Stimulated activated CD4-positive, alpha-beta T cell treated with anti-CD3 and anti-CD28 coated beads, Interleukin-4, amount 100 ng/mL, for 48 hours (primary cell): ENCODE measurements at places on chromosomes 3 and 15.

GRCh38 chr3:127588806-127589577, 1.5 kb downstream of the TPRA1 start:
- no peak for DNase-seq

DNA sequence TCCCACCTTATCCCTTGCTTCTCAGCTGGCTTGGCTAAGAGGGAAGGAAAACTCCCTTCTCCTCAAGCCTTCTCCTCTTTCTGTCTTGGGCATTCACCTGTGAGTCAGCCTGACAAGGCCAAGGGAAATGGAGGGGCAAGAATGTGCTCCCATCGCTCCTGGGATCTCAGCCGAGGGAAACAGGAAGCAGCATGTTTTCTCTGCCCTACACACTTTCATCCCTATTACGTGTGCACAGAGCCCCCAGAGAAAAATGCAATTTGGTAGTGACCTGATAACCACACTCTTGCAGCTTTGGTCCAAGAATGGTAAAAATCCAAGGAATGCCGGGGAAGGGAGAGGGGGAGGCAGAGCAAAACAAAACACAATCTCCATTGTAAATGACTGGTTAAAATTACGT, 32.9 kb upstream of the MTMR10 start:
- DNase-seq, result no peak

DNA sequence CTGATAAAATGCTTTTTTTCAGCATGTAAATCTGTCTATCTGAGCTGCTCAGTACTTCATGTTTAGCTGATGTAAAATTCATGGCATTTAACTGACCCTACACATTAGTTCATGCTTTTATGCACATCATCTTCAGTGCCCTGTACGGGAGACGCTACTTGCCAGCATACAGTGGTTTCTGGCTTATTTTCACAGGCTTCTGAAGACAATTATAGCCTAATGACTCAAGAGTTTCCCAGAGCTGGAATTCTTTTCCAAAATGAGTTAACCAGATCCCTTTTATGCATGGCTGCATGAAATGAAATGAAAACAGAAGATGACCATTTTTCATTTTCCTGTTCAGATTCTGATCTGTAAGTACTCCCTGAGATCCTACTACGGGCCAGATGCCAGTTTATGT, 1061.5 kb downstream of the ROBO2 start:
- no peak for DNase-seq

DNA sequence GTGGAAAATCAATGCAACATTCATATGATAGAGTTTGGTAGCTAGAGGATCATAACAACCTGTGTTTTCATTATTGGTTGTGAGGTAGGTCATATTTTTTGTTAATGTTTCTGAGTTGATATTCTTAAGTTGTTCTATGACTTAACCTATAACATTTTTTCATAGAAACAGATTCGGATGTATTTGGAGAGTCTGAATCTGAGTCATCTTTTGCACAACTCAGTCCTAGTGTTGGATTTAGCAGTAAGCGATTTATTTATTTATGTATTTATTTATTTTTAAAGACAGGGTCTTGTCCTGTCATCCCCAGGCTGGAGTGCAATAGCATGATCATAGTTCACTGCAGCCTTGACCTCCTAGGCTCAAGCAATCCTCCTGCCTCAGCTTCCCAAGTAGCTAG, 292.8 kb upstream of the ZNF717 start:
- DNase-seq, result no peak

GRCh38 chr3:16888356-16888755, 3.6 kb downstream of the PLCL2 start:
- DNase-seq, result no peak

DNA sequence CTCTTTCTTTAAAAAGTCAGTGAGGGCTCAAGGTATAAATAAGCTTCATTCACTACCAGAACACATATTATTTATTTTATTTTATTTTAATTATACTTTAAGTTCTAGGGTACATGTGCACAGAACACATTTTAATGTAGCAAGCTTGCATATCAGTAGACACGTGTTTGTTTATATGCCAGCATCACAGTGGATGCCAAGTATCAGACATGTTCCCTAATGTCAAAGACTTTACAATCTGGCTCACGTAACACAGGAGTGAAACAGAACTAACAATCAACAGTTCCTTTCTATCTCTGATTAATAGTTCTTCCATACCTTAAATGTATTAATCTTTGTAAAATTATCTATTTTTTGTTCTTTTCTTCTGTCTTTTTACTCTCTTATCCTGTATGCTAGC, 23.3 kb upstream of the ENTPD3 start:
- DNase-seq, result no peak

DNA sequence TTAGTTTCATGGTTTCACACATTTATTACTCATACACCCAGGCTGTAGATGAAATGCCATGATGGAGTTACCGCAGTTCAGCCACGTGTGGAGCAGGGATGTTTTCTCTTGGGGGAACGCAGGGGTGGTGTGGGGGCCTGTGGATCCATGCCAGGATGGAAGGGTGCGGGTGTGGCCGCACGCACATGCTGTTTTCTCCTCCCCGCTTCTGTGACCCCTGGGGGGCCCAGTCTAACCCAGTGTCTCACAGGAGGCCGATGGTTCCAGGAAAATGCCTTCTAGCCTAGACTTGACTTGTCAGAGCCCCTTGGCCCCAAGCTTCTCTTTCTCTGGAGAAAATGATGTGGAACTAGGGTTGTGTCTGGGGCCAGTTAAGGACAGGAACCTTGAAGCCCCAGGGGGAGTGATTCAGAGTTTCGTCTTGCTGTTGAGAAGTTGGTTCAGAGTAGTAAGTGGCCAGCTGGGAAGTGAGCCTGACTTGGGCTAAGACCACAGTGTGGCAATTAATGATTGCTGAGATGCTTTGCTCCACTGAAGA, 240.4 kb upstream of the BHLHE40 start:
- no peak for DNase-seq

DNA sequence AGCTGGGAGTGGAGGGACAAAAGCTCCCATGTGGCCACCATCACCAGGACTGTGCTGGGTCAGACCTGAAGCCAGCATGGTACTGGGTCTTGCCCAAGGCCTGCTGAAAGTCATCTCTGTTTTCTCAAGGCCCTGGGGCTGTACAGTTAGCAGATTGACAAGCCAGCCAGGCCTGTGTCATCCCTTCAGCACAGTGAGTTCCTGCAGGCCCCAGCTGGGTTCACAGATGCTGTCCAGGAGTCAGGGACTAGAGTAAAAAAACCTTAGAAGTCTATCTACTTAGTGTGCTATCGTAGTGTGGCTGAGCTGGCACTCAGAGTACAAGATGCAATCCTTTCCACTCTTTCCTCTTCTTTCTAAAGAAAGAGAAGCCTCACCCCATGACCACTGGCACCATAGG, 246.0 kb upstream of the NAALADL2 start:
- DNase-seq, result no peak

GRCh38 chr3:159919873-159920272, 68.8 kb upstream of the IL12A start:
- no peak for DNase-seq

- DNase-seq, result no peak
These were observed 8.5 kb downstream of the HTR3D start for GRCh38 chr3:184040010-184040409.

GRCh38 chr3:150132101-150132749, 161.5 kb upstream of the PFN2 start:
- no peak for DNase-seq

DNA sequence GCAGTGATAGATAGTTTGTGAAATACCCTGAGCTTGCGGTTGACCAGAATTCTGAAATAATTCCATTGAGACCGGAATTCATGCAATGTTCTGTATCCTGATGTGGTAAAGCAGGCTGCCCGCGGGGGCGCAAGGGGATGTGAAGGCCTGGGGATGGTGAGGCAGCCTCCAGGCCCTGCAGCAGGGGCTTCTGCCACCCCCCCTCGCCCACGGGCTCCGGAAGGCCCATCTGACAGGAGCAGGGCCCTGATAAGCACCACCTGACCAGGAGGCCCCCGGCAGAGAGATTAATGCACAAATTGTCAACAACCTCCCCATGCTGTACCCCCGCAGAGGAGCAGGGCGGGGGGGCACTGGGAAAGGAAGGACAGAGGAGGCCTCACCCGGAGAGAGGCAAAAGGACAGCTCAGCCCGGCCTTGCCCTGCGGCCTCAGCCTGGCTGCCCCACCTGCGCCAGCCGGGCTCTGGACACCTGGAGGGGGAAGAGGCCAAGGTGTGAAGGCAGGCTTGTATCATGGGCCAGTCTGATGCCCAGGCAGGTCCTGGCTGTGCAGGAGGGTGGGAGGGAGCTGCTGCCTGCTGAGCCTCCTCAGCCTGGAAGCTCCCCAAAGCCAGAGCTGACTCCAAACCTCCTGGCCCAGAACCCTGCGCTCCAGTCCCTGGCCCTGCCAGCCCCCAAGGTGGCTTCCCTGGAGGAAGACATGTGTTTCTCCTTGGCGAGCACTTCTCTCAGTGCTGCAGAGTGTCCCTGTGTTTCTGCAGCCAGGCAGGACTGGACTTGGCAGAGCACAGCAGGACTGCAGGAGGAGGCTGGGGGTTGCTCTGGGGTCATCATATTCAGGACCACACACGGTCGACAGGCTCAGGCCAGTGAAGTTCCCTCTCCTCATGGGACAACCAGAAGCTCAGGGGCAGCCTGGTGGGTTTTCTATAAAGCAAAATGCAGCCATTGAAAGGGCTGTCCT, 46.5 kb downstream of the RPN1 start:
- DNase-seq, result no peak

- no peak for DNase-seq
These were observed 296.0 kb upstream of the COL8A1 start for GRCh38 chr3:99342383-99342782.

- DNase-seq, result no peak
These were observed 508.6 kb downstream of the FHIT start for GRCh38 chr3:60742606-60743145.

GRCh38 chr3:10508235-10508618, 2.8 kb upstream of the ATP2B2 start:
- DNase-seq, result no peak

GRCh38 chr3:26345613-26346012, 277.0 kb upstream of the LRRC3B start:
- DNase-seq, result no peak

DNA sequence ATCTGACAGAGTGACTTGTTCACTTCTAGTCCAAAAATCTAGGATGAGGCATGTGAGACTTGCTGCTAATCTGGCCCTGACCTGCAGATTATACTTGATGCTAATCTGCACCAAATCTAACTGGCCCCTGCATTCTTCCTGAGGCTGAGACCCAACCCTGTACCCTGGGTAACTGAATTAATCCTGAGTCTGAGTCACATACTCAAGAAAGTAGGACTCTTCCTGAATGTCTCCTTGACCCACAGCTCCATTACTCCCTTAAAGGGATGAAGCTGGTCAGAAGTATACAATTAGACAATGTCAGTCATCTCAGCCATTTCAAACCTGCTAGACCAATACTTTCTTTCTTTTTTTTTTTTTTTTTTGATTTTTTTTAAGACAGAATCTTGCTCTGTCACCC, 25.5 kb downstream of the PTPN9 start:
- DNase-seq, result no peak

DNA sequence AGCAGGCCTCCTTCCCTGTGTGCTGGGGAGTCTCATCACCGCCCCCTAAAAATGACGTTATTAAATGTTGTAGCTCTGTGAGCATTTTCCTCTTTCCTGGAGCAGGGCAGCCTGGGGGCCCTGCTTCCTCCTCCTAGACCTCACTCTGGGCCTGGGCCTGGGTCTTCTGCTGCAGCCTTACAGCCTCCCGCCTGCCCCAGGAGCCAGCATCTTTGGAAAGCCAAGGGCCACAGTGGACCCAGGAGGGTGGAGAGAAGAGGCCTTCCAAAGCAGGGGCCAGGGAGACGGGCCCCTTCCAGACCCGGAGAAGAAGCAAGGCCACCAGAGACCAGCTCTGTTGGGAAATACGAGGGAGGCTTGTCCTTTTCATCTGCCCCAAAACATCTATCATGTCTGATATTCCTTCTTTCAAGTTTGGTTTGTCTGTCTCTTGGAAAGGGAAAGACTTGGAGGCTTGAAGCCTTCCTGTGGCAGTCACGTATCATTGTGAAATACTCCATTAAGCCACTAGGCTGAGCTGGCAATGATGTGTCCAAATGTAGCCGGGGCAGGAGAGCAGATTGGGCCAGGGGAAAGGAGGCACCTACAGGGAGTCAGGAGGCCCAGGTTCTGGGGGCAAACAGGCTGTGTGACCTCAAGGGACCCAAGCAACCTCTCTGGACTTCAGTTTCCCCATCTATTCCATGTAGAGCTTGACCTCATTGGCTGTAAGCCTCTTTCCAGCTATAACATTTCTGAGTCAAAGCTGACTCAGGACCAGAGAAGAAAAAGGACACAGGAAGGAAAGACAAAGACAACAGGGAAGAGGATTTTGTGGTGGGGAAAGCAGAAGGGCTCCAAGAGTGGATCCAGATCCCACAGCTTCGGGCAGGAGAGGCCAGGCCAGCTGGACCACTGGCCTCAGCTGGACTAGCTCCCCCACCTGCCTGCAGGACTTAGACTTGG, 31.1 kb downstream of the CYP11A1 start:
- no peak for DNase-seq

DNA sequence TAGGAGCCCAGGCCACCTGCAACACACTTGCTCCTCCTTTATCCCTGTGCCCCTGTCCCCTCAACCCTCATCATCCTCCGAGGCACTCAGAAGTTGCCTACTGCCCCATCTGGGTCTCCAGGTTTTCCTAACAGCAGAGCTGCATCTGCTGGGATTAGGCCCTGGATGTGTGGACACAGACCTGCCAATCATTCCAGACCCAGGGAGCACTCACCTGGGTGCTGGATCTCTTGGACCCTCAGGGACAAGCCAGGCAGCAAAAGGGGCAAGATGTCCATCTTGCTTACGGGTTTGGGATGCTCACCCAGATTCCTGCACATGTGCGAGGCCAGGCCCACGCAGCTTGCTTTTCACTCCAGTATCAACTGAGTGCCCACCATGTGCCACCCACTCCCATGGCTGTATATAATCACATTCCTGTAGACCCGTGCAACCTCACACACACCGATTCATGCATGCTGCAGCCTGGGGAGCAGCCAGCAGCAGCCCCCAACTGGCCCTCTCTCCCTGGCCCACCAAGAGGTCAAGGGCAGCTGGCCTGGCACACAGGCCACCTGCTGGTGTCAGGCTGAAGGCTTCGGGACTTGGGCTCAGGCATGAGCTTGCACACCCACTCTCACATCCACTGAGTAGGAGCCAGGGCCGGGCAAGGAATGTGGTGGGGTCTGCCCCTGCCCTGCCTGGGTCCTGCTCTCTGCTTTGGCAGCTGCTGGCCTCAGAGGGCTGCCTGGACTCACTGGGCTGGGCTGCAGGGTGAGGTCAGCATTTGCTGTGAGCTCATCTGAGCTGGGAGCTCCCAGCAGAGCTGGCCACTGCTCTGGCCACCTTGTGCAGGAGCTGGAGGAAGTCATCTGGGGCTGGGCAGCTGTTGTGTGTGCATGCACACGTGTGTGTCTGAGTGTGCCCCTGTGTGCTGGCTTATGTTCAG, 14.9 kb downstream of the PRKCD start:
- DNase-seq, result no peak

GRCh38 chr3:45387636-45388348, 584 bp upstream of the LARS2 start:
- no peak for DNase-seq
